ENCODE measurements at places on chromosomes 7 and 10.

GRCh38 chr10:74539317-74539716, 287.1 kb upstream of the KAT6B start:
- ATAC-seq = no peak

DNA sequence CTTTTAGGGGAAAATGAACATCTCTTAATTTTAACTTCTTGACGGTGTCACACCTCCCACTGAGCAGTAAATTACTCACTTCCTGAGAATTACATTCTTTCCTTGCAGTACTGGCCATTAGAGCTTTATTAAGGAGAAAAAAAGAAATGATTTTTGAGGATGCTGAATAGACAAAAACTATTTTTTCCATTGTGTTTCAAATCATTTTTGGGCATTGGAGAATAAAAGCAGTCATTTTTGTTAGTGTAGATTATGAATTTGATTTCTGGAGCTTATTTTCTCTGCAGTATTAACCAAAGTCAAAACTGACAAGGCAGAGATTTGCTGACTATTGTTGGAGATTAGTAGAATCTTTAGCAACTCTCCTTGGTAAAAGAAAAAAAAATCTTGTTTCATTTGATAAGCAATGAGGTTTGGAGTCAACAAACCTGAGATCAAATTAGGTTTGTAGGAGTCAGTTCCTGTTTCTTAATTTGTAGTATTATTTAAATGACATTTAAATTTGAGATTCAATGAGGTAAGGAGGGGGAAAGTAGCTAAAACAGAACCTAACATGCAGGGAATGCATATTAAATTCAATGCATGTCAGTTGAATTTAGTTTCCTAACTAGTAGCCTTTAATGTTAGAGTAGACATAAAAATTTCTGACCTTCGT, 70.6 kb downstream of the AP3M1 start:
- ATAC-seq = no peak

DNA sequence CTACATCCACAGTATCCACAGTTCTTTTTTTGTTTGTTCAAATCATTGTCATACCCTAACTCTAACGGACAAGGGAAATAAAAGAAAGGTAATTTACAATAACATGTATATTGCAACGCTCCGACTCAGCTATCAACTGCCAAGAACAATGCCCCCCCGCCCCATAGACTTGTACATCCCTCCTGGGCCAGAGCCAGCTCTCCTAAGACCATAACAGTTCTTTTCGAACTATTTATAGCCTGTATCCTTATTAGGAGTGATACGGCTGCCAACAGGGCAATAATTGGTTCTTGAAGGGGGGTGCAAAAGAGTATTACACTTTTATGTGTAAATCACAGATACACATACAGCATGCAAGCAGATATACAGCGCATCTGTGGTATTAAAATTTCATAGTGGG, 495.7 kb downstream of the GALNT17 start:
- ATAC-seq = no peak

GRCh38 chr10:99115703-99116102, 119.9 kb downstream of the HPSE2 start:
- ATAC-seq = no peak

- ATAC-seq = no peak
Measured at GRCh38 chr7:36760856-36761762, 36.8 kb upstream of the AOAH start.

DNA sequence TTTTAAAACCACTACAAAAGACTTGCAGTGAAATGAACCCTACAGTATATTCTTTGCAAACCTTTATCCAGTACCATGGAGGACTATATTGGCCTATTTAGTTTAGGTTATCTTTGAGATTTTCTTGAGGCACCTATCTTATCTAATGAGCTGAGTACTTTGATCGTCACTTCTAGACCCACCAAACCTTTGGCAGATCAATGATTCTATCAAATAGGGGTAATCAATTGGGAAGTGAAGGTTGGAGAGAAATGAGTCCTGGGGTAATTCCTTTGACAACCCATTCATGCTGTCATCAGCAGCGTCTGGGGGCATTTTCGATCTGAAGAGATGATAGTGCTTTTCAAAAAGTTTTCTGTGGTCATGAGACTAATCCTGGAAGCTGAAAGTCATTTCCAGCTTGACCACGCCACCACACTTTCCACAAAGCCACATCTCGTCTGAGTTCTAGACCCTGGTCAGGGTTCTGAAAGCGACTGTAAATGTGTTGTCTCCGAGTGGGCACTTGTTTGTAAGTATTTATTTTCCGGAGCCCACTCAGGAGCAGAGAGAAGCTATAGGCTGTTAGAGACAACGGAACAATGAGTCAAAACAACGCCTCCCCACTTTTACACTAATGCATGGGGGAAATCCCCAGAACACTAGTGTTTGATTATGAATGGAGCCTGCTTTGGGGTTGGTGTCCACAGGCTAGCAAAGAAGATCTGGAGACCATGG, 4.8 kb downstream of the EGR2 start:
- ATAC-seq = no peak

DNA sequence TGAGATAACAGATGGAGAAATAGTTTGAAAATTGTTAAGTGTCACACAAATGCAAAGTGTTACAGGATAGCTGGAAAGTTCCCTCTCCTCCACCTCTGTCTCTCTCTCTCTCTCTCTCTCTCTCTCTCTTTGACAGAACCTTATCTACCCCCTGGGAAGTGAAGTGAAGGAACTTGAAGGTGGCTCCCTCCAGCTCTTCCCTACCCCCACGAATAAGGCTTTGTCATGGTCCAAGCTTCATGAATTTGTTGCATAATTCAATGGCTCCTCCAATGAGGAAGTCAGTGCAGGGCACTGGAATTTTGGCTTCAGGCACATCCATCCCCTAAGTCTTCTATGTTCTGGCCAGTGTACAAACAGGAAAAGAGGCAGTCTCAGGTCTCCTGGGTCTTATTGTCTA, 66.4 kb downstream of the CDHR3 start:
- ATAC-seq = no peak

GRCh38 chr7:79968077-79968648, 166.5 kb upstream of the GNAI1 start:
- no peak for ATAC-seq

DNA sequence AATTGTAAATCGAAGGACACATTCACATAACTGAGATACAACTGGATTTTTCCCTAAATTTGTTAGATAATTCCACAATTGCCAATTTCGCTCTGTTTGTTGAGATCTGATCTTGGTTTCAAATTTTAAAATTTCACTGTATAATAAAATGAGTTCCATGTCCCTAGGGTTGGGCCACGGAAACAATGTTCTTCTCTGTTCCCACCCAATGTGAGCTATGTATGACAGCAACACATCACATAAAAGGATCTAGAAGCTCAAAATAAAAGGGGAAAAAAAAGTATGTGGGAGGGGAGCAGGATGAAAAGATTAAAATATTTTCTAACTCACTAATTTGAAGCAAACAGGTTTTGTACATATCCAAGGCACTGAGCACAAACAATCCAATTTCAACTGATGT, 287.8 kb upstream of the MKLN1 start:
- peak; percentile 16 for ATAC-seq

DNA sequence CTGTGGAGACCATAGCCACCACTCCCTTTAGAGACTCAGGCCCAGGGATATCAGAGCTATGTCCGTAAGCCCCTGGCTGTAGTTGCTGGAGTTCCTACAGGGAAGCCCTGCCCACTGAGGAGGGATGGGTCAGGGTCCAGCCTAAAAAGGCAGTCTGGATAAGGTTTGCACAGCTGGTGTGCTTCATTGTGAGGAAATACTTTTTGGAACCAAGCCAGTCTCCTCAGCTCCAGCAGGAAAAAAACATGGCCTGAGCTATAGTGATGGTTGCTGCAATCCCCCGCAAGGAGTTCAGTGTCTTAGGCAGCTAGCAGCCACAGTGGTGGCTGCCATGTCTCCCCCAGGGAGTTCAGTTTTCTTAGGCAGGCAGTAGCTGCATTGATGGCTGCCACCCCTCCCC, 52.6 kb upstream of the CYP2C8 start:
- ATAC-seq = no peak

DNA sequence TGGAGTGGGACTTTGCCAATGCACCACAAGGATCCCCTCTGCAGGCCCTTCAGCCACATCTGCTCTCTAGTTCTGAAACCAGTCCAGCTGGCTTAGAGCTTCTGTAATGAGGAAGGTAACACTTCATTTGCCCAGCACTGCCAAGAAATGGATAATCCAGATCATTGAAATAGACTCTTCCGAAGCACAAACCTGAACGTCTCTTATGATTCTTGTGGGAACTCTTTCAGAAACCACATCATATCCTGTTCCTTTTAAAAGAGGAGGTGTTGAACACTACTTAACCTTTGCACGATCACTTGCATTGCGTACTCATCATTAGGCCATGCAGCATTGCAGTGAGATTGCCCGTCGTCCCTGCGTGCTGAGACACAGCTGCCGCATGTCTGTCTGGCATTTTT, 25.8 kb upstream of the PLPP4 start:
- no peak for ATAC-seq

DNA sequence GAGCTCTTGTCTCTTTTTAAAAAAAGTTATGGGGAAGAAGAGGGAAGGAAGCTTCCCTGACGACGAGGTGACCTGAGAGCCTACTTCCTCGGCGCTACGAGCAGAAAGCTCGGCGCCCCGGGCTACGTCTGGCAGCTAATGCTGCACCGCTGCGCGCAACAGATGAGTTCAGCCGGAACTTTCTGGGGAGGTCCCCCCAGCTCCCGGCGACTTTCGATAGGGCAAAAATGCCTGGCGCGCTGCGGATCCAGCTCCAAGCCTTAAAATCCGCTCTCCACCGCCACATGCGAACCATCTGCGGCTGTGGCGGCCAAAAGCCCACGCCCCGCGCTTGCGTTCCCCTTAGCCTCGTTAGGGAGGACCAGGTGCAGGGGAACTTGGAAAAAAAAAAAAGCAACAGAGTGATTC, 621 bp downstream of the P4HA1 start:
- peak; percentile 70 for ATAC-seq

- ATAC-seq = no peak
Measured at GRCh38 chr7:11716185-11716584, 115.8 kb downstream of the THSD7A start.

- ATAC-seq = no peak
Measured at GRCh38 chr10:109403551-109403950, 519.8 kb downstream of the XPNPEP1 start.

DNA sequence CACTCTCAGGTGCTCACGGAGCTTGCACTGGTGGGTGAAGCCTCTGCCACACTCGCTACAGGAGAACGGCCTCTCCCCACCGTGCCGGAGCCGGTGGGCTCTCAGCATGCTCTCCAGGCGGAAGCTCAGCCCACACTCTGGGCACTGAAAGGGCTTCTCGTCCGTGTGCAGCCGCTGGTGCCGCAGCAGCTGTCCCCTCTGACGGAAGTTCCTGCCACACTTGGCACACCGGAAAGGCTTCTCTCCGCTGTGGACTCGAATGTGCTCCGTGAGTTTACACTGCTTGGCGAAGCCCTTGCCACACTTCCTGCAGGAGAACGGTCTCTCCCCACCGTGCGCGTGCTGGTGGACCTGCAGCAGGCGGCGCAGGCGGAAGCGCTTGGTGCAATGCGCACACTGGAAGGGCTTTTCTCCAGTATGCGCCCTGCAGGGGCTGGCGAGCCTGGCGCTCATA, 19.3 kb downstream of the ZNF786 start:
- ATAC-seq = no peak

DNA sequence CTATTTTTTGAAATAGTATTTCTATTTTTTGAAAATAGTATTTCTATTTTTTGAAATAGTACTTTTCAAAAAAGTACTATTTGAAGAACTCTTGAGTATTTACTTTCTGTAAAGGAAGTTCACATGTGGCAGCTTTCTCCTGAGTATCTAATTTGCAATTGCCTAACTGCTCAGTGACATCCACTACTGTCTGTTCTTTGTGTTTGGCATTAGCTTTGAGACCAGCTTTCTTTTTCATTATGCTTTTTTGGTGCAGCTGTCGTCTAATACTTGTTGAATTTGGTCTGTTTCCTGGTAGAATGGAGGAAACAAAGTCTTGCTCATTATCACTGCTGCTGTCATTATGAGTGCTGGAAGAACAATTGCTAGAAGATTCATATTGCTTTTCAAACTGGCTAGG, 99.1 kb downstream of the BMPR1A start:
- no peak for ATAC-seq

DNA sequence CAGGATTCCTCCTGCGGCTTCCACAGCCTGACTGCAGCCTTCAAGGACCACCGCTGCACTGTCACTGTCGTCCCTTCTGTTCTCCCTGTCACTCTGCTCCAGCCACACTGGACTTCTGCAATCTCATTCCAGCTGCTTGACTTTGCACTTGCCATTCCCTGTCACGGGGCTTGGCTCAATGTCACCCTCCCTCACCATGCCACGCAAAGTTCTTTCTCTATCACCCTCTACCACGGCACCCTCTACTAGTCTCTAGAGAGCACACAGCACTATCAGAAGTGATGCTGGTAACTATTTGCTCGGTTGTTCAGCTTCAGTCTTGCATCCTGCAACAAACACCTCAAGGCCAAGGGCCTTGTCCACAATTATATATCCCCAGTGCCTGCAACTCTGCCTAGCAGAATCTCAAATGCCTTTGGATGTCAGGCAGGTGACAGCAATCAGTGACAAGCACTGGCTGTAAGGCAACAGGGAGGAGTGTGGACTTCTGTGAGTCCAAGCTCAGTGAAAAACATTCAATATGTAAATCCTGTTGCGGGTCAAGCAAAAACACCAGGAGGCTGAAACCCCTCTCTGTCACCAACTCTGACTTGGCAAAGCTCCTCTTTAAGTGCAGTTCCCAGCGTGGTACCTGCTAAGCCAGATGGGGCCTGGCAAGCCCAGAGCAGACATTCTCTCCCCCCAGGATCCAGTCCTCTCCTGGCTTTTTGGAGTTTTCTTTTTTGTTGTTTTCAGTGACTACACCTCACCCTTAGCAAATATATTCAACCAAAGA, 259.9 kb downstream of the FGFR2 start:
- no peak for ATAC-seq

- ATAC-seq = peak; percentile 12
Measured at GRCh38 chr10:110636932-110637557, 7.1 kb upstream of the RBM20 start.

DNA sequence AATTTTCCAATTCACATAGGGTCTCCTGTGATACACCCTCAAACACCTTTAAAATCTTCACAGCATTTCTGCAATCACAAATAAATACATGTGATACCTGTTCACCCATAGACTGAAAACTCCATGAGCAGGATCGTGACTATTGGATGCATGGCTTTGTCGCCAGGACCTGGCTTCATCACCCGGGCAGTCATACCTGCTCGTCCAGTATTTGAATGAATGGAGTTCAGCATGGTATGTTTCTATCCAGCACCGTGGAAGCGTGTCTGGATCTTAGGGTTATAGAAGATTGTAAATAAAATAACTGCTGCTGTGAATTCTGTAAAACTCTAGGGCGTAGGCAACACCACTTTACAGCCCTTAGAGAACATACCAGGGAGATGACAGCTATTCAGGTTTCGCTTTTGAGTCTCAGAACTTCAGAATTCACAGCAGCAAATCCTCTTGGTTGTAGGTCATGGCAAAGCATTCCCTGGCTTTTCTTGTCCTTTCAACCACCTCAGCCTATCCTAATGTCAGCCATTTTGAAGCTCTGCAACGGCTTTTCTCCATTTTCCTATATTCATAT, 47.4 kb upstream of the USP6NL start:
- no peak for ATAC-seq

- ATAC-seq = peak; percentile 93
Measured at GRCh38 chr10:70549962-70550458, 52.5 kb downstream of the PRF1 start.

GRCh38 chr7:87330942-87331341, 14.5 kb upstream of the CROT start:
- no peak for ATAC-seq

- peak; percentile 2 for ATAC-seq
Measured at GRCh38 chr10:43409385-43410109, 561 bp upstream of the HNRNPF start.
